Retina (tissue), 1 donor: ENCODE measurements at places on chromosomes 2 and 18.

DNA sequence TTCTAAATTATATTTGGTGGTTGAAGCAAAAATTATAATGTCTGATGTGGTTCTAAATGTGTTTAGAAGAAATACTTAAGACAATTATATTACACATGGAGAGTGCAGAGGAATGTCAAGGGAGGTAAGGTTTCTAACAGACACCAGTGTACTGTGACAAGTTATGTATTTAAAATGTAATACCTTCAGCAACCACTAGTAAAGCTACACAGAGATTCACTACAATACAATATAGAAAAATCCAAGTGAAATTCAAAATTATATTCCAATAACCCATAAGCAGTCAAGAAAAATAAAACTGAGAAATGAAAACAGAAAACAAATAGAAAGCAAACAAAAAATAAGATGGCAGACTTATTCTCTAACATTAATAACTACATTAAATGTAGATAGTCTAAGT, 249.5 kb upstream of the KLHL14 start:
- DNase-seq: no peak

DNA sequence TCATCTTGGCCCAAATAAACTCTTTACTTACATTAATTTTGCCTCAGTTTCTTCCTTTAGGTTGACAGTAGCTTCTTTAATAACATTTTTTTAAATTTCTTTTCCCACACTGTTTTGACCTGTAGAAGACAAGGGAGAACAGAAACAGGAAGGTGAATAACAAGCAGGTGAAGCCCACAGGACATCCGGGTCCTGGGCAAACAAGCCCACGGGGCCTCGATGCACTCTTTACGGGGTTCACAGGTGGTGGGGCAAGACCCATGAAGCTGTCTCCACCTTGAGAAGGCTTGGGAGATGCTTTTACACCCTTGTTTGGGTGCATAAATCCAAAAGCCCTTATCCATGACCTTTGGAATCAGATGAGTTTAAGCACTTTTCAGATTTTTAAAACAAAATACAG, 301.0 kb upstream of the MGAT5 start:
- no peak for DNase-seq

DNA sequence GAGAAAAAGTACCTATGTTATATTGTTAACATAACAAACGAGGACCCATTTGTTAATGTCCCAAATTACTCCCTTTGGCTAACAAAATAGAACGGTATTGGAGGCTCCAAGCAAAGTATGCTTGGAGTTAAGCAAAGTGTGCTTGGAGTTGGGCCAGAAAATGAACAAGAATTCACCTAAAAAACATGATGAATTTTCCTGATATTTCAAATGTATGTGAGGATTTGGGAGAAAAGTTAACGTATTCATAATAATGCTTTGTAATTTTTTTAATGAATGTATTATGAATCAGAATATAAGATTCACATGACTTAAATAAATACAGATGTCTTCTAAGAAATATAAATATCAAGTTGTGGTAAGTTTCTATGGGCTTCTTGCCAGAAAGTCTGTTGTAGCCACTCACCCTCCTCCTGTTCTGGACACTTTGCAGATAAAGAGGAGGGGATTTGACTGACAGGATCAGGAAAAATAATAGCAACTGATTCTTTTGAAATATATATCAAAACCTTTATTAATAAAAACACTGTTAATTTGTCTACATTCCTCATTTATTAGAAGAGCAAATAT, 423.7 kb upstream of the MMADHC start:
- DNase-seq: no peak

DNA sequence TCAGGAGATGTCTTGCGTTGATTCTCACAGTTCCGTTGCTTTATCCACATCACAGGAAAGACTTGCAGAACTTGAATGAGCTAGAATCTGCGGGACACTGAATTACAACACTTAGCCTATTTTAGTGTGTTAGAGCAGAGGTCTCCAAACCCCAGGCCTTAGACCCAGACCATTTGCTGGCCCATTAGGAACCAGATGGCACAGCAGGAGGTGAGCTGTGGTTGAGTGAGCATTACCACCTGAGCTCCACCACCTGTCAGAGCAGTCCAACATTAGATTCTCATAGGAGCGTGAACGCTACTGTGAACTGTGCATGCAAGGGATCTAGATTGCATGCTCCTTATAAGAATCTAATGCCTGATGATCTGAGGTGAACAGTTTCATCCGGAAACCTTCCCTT, 3.8 kb downstream of the MRPL30 start:
- DNase-seq: no peak

DNA sequence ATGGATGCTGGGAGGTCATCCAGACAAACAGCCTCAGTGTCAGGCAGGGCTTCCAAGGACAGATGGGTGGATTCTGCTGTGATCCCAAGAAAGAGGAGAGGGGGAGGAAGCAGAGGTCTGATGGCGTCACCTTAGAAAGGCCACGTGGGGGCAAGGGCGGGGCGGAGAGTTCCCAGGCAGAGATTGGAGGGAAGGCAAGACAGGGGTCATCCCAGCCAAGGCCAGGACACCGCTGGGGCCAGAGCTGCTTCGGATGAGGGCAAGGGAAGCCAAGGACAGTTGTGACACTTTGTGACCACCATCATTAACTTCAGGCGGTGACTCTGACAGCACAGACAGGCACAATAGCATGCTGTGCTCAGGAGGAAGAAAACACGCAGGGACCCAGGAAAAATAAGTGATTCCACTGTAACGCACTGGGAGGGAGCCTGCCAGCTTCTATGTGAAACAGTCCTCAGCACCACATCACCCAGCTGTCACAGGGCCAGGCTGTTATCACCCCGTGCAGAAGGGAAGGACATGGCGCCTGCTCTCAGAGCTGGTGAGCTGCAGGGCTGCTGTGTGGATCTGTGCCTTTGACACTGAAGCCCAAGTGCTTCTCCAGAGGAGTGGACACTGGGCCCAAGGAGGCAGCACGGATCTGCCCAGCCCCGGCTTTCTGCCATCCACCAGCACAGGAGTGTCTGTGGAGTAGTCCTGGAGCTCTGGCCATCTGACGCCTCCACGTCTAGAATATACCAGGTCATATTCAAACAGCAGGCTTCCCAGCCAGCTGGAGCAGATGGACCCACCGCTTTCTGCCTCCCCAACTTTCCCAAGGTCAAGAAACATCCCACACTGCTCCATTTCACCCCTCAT, 204.1 kb downstream of the NDUFA10 start:
- DNase-seq: no peak

GRCh38 chr2:111944531-111945210, 46.3 kb downstream of the MERTK start:
- DNase-seq: no peak

DNA sequence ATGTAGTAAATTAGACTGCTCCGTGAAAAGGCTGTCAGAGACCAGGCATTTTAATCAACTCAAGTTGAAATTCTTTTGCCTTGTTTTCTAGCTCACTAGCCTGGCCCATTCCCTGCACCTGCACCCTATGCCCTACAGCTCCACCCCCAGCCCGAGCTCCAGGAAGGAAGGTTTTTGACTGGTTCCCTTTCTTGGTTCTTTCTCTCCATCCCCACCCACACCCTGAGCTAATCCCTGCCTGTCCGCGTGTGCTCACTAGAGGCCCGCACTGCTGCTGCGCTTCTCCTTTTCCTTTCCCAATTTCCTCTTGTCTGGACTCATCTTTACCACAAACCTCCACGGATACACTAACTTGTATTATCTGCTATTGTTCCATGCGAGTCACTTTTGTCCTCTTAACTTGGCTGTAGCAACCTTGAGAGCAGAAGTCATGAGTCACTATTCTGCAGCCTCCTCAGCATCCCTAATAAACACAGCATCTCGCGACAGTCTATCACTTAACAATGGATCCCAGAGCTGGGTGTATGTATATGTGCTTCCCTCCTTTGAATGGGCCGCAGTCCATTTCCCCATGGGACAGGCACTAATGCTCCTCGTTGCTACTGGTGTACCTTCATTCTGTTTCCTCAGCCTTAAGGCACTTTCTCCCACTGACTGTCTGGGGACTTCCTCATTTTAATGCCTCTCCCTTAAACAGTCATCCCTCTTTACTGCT, 36.5 kb downstream of the COLEC12 start:
- peak; percentile 52 for DNase-seq

- no peak for DNase-seq
These were observed 357.0 kb downstream of the TSN start for GRCh38 chr2:122112216-122113005.

DNA sequence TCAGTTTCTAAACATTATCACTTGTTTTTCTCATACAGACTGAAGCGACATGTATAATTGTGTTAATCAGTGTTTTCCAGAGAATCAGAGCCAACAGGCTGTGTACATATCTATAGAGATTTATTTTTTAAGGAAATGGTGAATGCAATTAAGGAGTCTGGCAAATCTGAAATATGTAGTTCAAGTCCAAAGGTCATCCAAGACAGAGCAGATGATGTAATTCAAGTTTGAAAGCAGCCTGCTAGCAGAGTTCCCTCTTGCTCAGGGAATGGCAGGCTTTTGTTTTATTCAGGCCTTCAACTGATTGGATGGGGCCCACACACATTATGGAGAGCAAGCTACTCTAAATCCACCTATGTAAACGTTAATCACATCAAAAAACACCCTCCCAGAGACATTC, 282.6 kb downstream of the CBLN2 start:
- no peak for DNase-seq

- no peak for DNase-seq
These were observed 3.5 kb upstream of the HAAO start for GRCh38 chr2:42795841-42796301.

GRCh38 chr2:42810971-42811811, 18.8 kb upstream of the HAAO start:
- DNase-seq: no peak

GRCh38 chr2:160651416-160652200, 158.0 kb upstream of the RBMS1 start:
- no peak for DNase-seq

- DNase-seq: no peak
These were observed 5.8 kb downstream of the DNMT3A start for GRCh38 chr2:25335971-25336370.

DNA sequence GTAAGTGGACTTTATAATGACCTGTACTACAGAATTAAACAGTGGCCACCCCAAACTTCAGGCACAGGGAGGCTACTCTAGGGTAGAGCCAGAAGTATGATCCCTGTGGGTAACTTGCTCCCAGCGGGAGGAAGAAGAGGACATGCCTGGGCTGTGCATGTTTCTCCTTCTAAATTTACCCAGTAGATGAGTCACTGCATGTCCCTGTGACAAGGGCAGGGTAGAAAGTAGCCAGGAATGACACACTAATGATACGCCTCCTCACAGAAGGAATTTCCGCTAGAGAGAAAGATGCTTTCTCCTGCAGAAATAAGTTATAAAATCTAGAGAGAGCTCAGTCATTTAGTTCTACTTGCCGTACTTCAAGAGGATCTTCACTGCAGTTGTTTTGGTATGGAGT, 7.5 kb downstream of the ACYP2 start:
- peak; percentile 15 for DNase-seq

DNA sequence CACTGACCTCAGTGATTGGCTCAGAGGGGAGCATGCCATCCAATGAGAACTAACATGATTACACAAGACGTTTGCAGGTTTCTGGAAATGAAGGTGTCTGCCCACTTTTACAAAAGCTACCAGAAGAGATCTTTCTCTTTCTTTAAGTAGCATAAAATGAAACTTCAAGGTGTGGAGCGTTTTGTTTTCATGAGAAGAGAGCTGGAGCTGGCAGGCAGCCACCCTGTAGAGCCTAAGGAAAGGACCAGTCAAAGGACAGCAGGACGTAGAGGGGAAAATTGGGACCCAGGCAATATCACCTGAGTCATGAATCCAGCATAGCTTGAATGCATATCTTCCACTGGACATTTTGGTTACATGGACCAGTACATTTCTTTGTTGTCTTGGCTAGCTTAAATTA, 331.0 kb downstream of the EPHA4 start:
- no peak for DNase-seq

DNA sequence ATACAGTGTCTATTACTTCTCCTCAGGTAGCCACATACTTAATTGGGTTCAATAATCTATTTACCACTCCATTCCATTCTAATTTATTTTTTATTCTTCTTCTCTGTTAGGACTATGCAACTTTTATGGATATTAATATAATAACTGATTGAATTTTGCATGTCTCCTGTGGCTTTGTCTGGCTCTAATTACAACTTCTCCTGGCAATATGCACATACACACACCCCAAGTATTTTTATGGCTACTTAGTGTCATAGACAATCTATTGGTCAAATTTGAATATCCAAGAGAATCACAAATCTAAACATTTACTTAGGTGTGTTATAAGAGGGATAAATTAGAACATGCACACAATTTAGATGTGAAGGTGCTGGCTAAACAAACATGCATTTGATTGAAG, 73.1 kb downstream of the BOD1L2 start:
- no peak for DNase-seq

DNA sequence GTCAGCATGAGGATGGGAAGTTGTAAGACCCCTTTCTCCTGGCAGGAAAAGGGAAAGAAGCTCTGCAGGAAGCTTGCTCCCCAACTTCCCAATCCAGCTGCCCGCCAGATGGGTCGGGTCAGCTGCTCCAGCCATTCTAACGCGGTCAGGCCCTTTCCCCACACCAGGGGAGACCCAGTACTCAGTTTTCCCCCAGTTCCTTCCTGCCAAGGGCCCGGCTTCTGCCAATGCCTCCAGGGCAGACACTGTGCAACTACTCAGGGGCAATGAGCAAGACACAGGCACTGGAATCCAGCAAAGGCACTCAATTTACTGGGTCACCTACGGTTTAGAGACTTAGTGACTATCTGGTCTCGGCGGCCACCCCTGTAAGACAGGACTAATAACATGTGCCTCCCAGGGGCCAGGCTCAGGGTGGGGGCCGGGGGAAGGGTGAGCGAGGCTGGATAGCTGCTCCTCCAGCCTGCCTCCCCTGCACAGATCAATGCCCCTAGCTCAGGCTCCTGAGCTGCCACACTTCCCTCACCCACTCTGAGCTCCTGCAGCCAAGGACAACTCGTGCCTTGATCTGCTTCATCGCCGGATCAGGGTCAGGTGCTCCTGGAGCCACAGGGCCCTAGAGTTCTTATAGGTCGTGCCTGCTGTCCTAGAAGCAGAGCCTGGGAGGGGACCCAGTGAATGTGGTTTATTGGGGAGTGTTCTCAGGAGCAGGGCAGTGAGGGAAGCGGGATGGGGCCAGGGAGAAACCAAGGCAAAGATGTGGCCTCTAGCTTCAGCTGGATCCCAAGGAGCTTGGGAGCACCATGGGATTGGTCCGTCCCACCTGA, 171.1 kb downstream of the ZFP36L2 start:
- no peak for DNase-seq

GRCh38 chr18:37554399-37554787, 11.2 kb downstream of the CELF4 start:
- DNase-seq: no peak

DNA sequence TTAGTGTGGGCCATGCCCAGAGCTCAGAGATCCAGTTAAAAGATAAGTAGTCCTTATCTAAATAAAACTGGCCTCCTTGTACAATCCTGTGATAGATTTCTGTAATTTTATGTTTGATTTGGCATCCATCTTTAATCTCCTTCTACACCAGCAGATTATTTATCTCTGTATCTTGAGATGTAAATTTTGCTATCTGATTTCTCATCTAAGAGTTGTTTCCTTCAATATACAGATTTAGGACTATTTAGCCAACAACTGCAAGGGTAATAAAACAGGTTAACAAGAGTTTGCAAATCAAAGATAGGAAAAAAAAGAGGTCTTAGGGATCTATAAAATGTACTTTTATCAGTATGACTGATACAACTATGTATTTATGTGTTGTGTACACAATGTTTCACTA, 68.6 kb upstream of the ABCA12 start:
- DNase-seq: no peak

- peak; percentile 28 for DNase-seq
These were observed 10.3 kb downstream of the EDAR start for GRCh38 chr2:108978709-108979111.

- DNase-seq: no peak
These were observed 411.2 kb downstream of the SOX11 start for GRCh38 chr2:6103372-6103771.
